ENCODE measurements at places on chromosomes 3 and 15.

- no peak for DNase-seq
Observed at GRCh38 chr3:37511463-37511920, 337.1 kb upstream of the LRRFIP2 start.

DNA sequence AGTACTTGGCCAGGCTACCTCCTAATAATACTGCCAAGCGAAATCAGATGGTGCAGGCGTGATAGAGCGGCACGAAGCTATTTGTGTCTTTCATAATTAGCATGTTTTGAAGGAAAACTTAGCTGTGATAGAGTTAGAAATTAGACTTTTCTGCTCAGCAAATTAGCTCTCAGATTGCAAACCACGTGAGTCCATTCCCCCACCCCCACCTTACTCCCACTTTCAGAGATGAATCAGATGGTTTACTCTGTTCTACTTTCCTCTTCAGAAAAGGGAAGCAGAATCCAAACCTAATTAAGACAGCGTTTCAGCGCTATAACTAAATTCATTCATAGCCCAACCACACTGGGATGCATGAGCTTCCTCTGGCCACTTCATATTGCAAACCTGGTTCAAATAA, 214.6 kb downstream of the SLCO3A1 start:
- DNase-seq: no peak

- peak; percentile 94 for DNase-seq
Observed at GRCh38 chr3:16741103-16741758, 136.0 kb upstream of the DAZL start.

GRCh38 chr3:181823716-181824115, 112.0 kb downstream of the SOX2 start:
- DNase-seq: no peak

DNA sequence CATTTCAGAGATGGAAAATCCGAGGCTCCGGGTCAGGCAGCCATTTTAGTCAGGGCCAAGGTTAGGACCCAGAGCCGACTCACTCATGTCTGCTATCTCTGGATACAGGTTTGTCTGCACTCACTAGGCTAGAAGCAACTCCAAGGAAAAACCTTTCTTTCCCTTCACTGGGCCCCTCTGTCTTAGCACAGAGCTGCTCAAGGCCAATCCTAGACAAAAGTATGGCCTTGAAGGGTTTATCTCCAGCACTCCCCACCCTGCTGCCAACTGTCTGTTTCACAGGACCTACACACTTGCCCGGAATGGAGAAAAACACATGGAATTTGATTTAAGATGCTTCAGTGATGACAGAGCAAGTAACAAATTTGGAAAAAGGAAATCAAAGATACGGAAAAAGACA, 25.6 kb downstream of the ACAN start:
- DNase-seq: no peak

GRCh38 chr3:85576697-85577200, 618.0 kb downstream of the CADM2 start:
- DNase-seq: no peak

DNA sequence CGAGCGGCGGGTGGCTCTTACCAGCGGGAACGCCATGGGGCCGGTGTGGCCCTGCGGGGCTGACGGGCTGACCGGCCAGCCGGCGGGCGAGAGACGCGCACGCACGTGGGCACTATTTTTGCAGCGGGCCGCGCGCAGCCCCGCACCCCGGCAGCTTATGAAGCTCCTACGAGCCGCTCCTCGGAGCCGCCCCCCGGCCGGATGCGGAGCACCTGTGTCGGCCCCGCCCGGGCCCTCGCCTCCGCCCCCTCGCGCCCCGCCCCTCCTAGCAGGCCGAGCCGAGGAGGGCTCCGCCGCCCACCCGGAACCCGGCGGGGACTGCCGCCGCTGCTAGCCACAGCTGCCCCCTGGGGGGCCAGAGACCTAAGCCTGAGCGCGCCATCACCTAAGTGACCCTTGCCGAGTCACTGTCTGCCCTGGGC, 683 bp upstream of the CPEB1 start:
- no peak for DNase-seq

GRCh38 chr3:128455786-128456748, 10.6 kb downstream of the DNAJB8 start:
- DNase-seq: no peak

DNA sequence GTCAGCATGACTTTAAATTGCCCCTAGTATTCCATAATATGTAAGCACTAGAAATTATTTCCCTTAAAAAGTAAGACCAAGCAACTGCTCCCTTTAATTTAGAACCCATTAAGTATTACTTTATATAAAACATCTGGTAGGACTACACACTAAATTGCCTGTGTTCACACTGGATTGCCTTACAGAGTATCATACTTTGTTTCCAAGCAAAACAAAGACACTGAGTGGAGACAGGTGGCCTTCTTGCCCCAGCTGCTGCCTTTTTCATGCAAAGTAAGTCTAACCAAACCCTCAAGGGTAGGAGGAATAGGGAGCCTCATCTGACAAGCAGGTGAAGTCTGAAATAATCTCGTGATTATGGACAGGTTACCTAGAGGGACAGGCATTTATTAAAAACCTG, 87.3 kb downstream of the PEX5L start:
- no peak for DNase-seq

DNA sequence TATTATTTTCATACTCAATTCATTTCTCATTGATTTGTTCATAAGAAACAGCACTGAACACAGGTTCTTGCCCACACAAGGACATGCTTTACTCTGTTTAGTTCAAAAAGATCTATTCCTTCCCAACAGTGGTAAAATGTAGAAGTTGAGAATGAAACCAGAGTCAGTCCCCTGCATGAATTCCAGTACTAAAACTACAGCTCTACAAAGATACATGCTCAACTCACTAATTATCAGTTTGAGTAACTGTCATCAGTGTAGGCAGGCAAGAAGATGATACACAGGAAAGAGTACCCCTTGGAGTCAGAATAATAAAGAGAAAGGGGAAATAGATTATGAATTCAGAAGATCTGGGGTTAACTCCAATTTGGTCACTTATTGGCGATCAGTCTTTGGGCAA, 43.2 kb downstream of the NR2E3 start:
- no peak for DNase-seq

DNA sequence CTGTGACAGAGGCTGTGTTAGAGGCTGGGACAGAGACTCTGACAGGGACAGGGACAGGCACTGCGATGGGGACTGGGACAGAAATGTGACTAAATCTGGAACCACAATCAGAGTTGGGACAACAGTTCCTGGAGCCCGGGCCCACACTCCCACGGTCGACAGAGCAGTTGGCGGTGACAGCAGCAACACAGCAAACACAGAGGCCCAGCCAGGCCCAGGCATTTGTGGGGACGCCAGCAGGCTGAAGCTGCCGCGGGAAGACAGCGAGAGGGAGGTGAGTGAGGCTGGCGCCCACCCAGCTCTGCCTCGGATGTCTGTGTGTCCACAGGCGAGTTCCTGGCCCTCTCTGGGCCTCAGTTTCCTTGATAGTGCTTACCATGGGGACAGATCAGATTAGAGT, 9.3 kb upstream of the HCN4 start:
- DNase-seq: no peak

DNA sequence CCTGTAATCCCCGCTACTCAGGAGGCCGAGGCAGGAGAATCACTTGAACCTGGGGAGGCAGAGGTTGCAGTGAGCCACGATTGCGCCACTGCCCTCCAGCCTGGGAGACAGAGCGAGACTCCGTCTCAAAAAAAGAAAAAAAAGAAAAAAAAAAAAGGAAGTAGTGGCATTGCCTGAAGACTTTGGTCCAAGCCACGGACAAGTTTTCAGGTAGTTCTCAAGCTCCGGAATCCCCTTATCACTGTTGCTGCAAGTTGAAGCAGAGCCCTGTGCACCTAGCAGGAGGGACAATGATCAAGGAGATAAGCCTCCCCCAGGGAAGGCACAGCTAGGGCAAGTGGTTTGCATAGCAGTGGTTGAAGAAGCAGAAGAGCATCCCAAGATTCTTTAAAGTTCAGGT, 97.6 kb downstream of the MEX3B start:
- DNase-seq: no peak

- DNase-seq: no peak
Observed at GRCh38 chr3:13715961-13716360, 163.9 kb downstream of the WNT7A start.

DNA sequence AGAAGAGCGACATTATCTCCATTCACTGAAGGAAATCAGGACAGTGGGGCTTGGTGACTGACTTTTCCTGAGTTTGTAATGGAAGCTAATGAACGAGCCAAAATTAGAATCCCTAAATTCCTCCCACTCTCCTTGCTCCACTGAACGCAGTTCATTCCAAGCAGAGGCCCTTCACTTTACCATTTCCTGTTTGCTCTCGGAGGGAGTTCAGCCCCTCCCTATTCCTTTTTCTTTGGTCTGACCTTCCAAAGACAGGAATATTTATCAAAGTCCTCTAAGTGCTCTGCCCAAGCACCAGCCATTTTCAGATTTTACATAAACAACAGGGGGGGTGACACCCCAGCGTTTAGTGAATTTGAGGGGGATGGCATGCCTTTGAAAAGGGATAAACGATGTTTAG, 24.0 kb upstream of the PTPRG start:
- DNase-seq: peak; percentile 13

GRCh38 chr15:76386926-76387325, 50.4 kb downstream of the ISL2 start:
- DNase-seq: no peak

DNA sequence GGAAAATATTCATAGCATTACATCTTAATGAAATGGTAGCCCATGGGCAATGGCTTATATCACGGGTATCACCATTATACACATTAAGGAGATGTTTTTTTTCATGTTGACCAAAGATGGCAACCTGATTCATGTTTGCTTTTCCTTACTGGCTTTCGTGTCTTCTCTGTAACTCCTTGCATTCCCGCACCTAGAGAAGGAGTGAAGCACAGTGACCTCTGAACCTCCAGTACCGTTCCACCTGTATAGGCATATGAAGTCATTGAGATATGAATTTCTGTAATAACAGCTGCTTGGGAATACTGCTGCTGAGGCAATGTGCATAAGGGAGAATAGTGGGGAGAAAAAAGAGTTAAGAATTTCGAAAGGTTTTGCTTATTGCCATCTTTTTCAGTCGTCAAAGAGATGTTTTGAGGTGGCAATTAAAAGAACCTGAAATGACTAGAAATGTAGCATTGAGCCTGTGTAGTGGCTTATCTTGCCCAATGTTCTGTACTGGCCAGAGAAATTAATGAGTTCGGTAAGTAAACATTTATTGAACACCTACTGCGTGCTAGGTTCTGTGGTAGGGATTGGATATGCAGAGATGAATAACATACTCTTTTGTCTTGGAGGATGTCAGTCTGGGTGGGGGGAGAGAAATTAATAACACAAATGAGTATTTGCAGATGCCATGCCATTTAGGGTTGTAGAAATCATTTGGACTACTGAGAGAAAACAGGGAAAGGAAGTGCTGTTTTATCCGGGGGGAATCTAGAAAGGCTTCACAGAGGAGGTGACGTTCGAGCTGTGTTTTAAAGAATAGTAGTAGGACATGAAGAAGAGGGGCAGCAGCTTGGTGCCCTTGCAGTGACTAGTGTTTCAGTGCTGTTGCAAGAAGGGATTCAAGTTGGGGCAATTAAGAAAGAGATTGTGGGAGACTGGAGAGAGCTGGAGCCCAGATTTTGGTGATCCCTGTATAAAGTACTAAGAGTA, 2.5 kb downstream of the FEM1B start:
- DNase-seq: peak; percentile 29

- peak; percentile 57 for DNase-seq
Observed at GRCh38 chr3:25433868-25434267, 5.8 kb downstream of the RARB start.

GRCh38 chr15:39797407-39797806, 14.8 kb upstream of the FSIP1 start:
- DNase-seq: no peak

DNA sequence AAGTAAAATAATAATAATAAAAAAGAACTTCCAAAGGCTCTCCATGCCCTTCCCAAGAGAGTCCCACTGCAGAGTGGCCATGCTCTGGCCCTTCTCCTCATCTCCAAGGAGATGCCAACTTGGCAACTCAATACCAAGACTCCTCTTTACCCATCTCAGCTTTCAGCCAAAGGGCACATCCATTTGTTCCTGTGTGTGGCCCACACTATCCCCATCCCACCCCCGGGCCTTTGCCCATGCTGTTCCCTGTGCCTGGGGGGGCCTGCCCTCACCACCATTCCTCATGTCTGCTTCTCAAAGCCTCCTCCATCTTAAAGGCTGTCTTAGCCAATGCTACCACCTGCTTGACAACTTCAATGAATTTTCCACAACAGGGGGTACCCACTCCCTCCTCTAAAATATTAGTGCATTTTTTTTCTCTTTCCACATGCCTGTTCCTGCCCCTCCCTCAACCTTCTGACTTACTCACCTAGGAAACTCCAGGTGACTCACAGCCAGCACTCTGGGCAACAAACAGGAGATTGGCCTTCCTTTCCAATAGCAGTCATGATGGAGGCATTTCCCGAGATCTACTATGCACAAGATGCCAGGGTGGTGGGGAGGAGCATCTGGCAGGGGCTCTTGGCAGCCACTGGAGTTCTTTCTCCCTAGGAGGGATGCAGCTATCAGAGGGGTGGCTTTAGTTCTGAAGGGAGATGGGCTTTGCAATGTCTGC, 109.4 kb upstream of the SMAD3 start:
- peak; percentile 34 for DNase-seq

- DNase-seq: no peak
Observed at GRCh38 chr15:61541516-61541915, 312.4 kb upstream of the RORA start.

DNA sequence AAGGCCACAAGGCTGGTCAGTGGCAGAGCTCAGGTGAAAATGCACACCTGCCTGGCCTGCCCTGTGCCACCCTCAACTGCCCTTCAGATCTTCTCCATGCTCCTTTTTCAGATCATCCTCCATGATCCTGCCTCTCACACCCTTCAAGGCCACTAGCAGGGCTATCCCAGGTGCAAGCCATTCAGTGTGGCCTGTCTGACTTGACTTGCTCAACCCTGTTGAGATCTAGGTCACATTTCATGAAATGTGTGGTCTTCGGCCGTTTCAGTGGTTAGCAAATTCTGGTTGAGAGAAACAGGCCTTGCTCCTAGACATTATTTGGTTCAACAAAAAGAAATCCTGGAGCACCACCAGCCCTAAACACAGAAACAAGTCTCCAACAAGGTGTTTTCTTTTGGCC, 26.6 kb upstream of the LMCD1 start:
- DNase-seq: no peak

GRCh38 chr3:142209655-142210054, 15.7 kb downstream of the GK5 start:
- DNase-seq: peak; percentile 97

DNA sequence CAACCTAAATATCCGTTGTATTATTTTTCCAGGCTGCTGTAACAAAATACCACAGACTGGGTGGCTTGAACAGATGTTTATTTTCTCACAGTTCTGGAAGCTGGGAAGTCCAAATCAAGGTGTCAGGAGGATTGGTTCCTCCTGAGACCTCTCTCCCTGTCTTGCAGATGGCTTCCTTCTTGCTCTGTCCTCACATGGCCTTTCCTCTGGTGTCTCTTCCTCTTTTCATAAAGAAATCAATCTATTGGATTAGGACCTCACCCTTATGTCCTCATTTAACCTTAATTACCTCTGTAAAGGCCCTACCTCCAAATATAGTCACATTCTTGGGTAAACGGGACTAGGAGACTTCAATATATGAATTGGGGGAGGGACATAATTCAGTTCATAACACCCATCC, 89.2 kb upstream of the PLCL2 start:
- DNase-seq: no peak

GRCh38 chr3:45123030-45123429, 23.1 kb downstream of the CDCP1 start:
- DNase-seq: peak; percentile 98
